ENCODE measurements at places on chromosomes 13 and 19. TPM values are rescaled to one million over a fixed set of nuclear protein-coding genes. Genes with fewer than 3 reads are reported as not detected.

The CBY2 gene
- total RNA-seq, result not detected

The MBD3L3 gene
- total RNA-seq, result not detected

The RNF113B gene
- total RNA-seq, result not detected

The ZNF296 gene
- 5.8 TPM for total RNA-seq

The EHD2 gene
- total RNA-seq, result 1.4 TPM

The ZNF329 gene
- 2.1 TPM for total RNA-seq

The KLK1 gene
- total RNA-seq, result 3.0 TPM

The HSD17B14 gene
- total RNA-seq, result 0.89 TPM

The ZNF568 gene
- 6.3 TPM for total RNA-seq

The KLK14 gene
- total RNA-seq, result 0.44 TPM

The CDADC1 gene
- total RNA-seq, result 7.4 TPM

The KCNN4 gene
- 98.7 TPM for total RNA-seq

The TRAPPC5 gene
- total RNA-seq, result 92.4 TPM

The SERPINE3 gene
- total RNA-seq, result not detected

The POLRMT gene
- total RNA-seq, result 90.1 TPM

All from activated T-helper 2 cell treated with anti-CD3 and anti-CD28 coated beads, Interferon-gamma antibody, Interleukin-2, Interleukin-4, amounts not matched to agents 10 μg/mL and 5 μg/mL and 100 μg/mL, durations not matched to agents 14 hours and 24 hours and 36 hours (primary cell).